Cerebellar nuclear complex (tissue), 1 donor: ENCODE measurements at places on chromosomes 3 and 15.

DNA sequence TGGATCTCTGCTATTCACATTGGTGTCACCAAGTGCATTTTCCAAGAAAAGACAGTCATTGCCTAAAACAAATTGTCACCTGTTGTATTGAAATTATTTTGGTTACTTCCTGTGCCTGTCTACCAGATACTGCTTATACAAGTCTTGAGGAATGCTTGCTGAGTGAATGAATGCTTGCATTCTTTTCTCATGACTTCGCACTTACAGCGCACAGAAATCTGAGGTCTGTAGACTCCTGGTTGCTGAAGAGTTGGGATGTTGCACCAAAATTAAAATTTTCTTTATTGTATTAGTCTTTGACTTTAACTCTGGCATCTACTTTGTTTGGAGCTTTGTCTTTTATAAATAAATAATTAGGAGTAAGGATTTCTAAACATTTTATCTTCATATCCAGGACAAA, 28.4 kb downstream of the SH3GL3 start:
- DNase-seq = no peak

DNA sequence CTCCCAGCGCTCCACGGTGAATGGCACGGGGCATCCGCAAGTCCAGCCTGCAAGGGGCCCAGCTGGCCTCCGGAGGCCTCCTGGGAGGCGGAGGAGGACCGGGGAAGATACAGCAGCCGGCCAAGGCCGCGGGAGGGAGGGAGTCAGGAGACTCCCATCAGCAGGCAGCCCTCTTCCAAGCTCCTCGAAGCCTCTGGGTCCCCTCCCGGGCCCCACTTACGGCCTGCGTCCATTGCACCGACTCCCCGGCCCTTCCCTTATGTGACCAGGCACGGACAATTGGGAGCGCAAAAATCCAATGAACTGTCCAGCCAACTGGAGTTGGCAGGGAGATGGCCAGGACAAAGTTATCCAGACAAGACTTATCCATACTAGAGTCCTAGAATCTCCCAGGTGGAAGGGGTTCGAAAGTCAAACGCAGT, 668 bp downstream of the MFGE8 start:
- no peak for DNase-seq

DNA sequence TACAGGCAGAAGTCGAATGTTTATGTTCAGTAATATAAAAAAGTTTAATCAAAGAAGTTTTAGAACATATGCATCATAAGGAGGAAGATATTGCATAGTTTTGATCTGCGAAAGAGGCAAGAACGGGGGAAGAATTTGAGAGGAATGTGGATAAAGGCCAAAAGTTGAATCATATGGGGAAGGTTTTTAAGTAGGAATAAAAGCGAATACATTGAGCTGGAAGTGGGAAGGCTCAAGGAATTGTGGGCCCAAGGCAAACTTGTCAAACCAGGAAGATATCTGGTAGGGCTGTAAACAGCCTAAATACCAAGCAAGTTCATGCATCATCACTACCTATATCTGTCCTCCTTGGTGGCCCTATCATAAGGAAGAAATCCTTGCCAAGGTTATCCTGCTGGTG, 186.9 kb downstream of the MAGI1 start:
- no peak for DNase-seq

- DNase-seq = no peak
Observed at GRCh38 chr3:139157161-139157932, 112.7 kb upstream of the PRR23C start.

DNA sequence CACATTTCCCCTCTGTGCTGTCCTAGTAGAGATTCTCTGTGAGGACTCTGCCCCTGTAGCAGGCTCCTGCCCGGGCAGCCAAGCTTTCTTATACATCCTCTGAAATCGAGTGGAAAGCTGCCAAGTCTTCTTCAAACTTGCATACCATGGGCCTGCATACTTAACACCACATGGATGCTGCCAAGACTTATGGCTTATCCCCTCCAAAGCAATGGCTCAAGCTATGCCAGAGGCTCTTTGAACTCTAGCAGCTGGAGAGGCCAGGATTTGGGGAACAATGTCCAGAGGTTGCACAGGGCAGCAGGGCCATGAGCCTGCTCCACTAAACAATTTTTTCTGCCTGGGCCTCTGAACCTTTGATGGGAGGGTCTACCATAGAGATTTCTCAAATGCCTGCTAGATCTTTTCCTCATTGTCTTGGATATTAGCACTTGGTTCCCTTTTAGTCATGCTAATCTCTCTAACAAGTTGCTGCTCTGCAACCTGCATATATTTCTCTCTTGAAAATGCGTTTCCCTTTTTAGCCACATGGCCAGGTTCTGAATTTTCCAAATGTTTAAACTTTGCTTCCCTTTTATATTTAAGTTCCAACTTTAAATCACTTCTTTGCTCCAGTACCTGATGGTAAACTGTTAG, 6.1 kb upstream of the PLSCR4 start:
- no peak for DNase-seq

DNA sequence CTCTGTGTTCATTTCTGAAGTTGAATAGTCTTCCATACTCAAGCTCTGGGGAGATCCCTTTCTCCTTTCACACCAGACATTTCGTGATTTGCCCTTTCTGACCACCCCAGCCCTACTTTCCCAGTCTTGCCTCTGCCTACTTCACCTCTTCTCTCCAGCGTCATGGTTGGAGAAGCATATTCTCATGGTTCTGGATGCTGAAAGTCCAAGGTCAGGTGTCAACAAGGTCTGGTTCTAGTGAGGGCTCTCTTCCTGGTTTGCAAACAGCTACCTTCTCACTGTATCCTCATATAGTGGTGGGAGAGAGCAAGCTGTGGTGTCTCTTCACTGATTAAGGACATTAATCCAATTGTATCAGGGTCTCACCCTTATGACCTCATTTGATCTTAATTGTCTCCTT, 169.4 kb downstream of the IGF1R start:
- DNase-seq = no peak

DNA sequence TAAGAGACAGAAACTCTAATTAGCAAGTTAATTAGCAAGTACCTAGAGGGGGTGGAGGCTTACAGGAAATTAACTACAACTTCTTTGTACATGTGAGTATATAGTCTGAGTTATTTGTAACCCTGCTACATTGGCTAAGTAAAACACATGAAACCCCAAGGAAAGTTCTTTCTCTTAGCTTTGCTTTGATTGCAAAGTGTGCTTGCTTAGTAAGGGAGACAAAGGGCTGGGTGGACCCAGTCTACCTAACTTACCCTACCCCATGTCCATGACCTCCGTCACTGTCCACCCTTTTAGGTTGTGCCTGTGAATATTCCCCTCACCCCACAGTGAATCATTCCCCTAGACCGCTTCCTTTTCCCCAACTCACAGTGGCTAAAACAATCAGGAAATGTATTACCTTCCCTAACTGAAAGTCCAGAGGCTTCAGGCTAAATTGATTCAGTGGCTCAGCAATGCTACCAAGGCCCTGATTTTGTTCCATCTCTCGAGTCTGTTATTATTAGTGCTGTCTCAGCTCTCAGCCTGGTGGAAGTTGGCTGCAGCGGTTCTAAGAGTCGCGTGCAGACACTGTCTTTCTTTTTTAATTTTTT, 31.1 kb upstream of the RYR3 start:
- DNase-seq = no peak

DNA sequence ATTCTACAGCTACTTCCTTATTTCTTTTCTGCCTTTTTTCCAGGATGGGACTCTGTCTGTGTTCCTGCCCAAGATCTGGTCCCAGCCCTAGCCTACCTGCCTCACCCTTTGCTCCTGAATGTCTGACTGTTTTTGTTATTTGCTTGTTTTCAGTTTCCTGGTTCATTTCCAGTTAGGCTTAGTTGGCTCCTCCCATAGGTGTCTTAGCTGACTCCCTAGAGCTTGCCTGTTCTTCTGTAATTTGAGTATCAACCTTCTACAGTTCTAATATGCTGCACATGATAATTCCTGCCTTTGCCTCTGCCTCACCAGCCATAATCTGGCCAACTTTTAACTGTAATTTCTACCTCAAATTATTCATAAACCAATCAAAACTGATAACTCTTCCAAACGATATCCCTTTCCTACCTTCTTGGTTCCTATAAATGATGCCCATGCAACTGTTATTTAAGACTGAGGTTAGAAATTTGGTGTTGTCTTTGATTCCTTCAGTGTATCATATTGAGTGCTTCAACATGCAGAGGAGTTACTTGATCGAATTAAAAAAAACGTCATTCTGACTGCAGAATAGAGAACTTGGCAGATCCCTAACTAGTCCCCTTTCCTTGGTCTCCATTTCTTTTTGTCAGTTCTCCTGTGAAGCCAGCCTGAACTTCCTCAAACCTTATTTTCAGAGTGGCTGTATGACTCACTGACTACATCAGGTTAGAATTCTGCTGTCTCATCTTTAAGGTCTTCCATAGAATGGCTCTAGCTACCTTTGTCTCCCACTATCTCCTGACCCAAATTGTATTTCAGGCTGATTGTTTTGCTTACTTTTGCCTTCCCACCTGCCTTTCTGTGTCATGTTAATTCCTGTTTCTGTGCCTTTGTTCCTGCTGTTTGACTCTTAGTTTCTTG, 8.4 kb downstream of the GOLM2 start:
- no peak for DNase-seq

- DNase-seq = no peak
Observed at GRCh38 chr15:91795235-91795634, 58.3 kb upstream of the SLCO3A1 start.

DNA sequence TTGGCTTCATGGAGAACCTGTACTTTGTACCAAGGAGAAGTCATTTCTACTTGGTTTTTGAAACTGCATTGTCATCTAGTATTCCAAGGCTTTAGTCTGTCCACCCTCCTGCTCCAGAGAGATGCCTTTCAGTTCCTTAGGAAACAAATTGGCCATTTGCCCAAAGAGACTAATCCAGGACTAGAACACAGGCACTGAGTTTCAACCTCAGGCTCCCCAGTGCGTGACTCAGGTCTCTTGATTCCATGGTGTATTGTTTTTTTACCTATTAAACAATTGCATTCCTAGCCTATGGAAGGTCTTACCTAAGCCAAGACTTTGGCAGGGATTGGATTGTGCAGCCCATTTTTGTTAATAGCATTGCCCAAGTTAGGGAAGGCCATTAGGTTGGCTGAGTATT, 214.8 kb upstream of the CTDSPL start:
- no peak for DNase-seq

GRCh38 chr3:185878920-185879319, 54.1 kb upstream of the IGF2BP2 start:
- DNase-seq = no peak

DNA sequence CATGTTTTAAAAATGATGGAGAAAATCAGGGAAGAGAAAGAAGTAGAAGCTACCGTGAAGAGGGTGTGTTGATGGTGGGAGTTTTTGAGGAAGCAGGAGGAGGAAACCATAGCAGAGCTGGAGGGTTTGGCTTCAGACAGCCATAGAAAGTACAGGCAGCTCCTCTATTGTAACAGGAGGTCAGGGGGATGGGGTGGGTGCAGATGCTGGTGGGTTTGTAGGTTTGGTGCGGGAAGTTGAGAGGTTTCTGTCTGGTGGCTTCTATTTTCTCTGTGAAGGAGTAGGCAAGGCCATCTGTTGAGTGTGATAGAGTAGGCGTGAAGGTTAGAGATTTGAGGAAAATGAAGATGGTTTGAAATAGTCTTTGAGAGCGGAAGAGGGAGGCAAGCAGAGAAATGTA, 97.7 kb upstream of the TBC1D5 start:
- no peak for DNase-seq

DNA sequence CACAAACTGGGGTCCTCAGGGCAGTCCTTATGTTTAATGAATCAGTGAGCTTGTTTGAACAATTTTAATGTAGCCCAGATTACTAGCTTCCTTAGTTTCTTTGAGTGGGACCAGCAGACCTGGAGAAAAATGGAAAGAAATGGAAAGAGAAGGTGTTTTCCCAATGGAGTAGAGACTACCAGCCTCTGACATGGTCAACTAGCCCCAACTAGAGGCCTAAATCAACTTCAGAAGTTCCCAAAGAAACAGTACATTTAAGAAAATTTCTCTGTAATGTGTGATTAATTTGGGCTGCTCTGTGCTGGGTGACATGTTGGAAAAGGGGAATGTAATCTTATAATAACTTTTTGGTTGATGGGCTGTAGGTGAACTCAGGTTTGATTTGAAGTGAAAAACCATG, 310.9 kb downstream of the MFSD1 start:
- DNase-seq = no peak

DNA sequence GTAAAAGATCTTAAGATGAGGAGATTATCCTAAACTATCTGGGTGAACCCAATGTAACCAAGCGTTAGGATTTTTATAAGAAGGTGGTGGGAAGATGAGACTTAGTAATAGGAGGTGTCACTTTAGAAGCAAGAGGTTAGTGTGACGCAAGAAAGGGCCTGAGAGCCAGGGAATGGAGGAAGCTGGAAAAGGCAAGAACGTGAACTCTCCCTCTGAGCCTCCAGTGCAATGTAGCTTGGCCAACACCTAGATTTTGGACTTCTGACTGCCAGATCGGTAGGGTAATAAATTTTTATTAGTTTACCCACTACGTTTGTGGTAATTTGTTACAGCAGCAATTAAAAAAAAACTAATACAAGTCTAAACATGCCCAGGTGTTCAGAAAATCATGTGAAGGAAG, 20.8 kb upstream of the CNTN6 start:
- no peak for DNase-seq

- DNase-seq = no peak
Observed at GRCh38 chr15:63203451-63204090, 14.2 kb downstream of the RAB8B start.

GRCh38 chr15:83794209-83794608, 140.3 kb downstream of the ADAMTSL3 start:
- DNase-seq = no peak

DNA sequence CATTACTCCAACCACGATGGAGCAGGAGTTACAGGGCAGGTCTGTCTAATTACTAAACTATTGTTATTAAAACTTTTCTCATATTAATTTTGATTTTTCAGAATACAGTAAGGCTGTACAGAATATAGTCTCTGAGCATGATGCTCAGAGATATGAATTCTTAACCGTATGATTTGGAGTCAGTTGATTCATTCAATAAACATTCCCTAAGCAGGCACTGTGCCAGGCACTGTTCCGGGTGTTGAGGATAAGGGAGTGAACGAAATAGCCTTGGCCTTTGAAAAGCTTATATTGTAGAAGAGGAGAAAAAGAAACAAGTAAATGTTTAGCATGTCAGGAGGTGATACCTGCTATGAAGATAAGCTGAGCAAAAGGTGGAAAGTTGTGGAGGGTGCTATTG, 187.3 kb downstream of the KCNAB1 start:
- DNase-seq = no peak
